Activated CD8-positive, alpha-beta memory T cell treated with anti-CD3 and anti-CD28 coated beads, Interleukin-2, amount 50 U/mL, for 4 hours (primary cell): ENCODE measurements at places on chromosomes 12 and 14.

GRCh38 chr14:76328457-76329137, 47.3 kb upstream of the ESRRB start:
- no peak for DNase-seq

- DNase-seq: no peak
These were observed 10.8 kb downstream of the TIGAR start for GRCh38 chr12:4331842-4332241.

- DNase-seq: no peak
These were observed 12.3 kb upstream of the RARG start for GRCh38 chr12:53244337-53244736.

- DNase-seq: no peak
These were observed 368.2 kb downstream of the BTG1 start for GRCh38 chr12:91777268-91777992.

- no peak for DNase-seq
These were observed 145.3 kb downstream of the CACNA1C start for GRCh38 chr12:2198005-2198501.

- DNase-seq: no peak
These were observed 31.6 kb upstream of the NUDT14 start for GRCh38 chr14:105212541-105213300.

- peak; percentile 9 for DNase-seq
These were observed 40.2 kb downstream of the CYP46A1 start for GRCh38 chr14:99724196-99724891.

DNA sequence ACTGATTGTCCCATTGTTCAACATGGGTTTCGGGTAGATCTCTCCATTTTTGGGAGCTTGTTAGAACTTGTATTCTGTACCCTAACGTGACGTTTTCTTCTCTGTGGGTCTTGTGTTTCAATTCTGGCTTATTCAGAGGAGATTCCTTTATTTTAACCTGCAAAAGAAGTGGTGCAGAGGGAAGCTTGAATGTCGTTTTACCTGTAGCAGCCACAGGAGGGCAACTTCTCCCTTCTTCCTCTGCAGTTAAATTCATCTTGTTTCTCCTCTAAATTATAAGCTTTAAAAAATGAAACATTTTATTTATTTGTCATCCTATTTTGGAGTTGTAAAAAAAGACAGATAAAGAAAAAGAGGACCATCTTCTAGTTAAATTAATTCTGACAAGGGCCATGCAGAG, 13.7 kb upstream of the CLEC4D start:
- no peak for DNase-seq

- DNase-seq: no peak
These were observed 21.8 kb downstream of the MDM1 start for GRCh38 chr12:68310370-68310769.

DNA sequence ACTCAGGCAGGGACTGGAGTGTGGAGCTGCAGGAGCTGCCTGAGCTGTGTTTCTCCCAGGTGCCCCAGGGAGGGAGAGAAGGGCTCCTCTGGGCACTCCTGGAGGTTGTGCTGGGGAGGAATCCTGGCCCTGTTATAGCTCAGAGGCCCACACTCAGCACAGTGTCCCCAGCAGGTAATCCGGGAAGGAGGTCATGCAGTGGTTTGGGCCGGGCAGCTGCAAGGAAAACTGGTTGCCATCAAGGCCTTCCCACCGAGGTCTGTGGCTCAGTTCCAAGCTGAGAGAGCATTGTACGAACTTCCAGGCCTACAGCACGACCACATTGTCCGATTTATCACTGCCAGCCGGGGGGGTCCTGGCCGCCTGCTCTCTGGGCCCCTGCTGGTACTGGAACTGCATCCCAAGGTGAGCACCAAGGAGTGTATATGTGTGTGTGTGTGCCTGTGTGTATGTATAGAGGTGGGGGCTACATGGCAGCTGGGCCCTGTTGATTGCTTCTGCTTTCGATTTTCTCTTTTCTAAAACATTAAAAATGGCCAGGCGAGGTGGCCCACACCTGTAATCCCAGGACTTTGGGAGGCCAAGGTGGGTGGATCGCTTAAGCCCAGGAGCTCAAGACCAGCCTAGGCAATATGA, 2.0 kb downstream of the AMHR2 start:
- DNase-seq: no peak

- DNase-seq: no peak
These were observed 31.8 kb upstream of the MIS18BP1 start for GRCh38 chr14:45284802-45285201.

GRCh38 chr14:99909513-99910064, 116.4 kb downstream of the EML1 start:
- DNase-seq: no peak

DNA sequence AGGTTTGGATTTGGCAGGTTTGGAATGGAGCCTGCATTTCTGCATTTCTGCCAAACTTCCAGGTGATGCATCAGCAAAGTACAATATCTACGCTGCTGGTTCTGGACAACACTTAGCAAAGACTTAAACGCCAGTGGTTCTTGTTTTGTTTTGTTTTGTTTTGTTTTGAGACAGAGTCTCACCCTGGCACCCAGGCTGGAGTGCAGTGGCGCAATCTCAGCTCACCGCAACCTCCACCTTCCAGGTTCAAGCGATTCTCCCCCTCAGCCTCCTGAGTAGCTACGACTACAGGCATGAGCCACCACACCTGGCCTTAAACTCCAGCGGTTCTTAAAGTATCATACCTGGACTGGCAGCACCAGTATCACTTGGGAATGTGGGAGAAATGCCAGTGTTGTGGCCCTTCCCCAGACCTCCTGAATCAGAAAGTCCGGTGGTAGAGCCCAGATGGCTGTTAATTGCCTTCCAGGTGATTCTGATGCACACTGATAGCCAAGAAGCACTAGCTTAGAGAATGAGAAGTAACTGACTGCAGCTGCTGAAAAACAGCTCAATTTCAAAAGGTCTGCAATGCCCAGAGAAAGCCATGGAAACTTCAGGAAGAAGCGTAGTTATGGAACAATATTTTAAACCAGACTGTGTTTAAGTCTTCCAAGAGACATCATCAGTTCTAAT, 114.8 kb upstream of the FOXN3 start:
- DNase-seq: no peak

DNA sequence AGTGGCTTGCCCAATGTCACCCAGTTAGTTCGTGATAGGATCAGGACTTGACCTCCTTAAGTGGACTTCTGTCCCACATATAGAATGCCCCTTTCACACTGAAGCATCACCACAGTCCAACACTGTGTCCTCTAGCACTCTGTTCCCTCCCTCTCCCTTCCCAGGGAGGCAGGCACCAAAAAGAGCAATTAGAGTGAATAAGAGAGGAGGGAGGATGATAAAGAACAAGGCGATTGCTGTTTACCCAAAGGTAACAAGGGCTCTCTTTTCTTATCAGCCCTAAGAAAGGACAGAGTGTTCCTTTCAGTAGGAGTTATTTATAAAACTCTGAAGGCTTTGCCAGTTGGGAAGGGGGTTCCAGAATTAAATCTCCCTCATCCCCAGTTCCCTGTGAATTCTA, 192.7 kb upstream of the ATP2B1 start:
- no peak for DNase-seq

DNA sequence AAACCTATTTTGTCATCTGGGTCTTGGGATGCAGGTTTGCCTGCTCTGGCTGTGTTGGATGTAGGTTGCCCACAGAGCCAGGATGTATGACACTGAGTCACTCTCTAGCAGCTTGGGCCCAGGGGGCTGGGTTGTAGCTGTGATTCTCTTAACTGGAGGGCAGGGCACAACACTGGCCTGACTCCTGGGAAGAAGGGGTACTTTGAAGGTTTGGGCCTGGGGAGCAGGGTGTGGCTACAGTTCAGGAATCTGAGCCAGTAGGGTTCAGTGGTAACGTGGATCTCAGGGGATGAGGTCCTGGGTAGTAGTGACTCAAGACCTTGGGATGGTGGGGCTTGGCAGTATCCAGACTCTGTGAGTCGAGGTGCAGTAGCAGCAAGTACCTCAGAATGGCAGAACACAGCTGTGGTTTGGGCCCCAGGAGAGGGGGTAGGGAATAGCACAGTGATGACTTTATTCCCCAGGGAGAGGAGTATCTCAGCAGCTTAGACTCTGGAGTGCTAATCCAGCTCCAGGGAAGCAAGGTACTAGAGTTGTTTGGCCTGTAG, 25.7 kb downstream of the TBC1D15 start:
- DNase-seq: no peak

- DNase-seq: no peak
These were observed at the start of gene PTPN21 for GRCh38 chr14:88554457-88555286. PTPN21 (minus strand) TSS chr14:88555007; CDS start chr14:88550417, 4,590 bp downstream.

DNA sequence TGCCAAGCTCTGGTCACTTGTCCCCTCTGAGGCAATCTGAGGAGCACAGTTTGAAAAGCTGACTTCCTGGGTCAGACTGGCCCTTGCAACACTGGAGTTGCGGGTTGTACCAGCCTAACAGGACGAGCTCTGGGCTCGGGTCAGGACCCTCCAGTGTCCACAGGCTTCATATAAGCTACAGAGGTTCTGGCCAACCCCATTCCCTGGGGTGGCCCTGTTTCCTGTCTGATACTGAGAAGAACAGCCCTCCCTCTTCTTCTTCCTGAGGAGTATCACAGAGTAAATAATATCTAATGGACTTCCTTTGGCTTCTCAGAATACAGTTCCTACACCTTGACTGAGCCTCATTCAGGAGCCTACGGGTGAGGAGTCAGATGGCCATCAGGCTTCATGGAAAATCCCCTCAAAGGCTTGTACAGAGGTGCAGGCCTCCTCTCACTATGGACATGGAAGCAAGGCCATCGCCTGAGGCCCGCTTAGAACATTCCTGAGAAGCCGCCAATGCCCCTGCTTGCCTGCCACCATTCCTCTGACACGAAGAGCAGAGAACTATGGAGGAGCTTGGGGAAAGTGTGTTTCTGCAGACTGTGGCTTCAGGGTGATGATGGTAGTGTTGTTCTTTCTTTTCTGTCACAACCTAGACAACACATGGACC, 28.5 kb upstream of the ANO2 start:
- DNase-seq: no peak
